ENCODE measurements at places on chromosomes 1 and 21.

- DNase-seq, result no peak
These were observed 51.0 kb upstream of the ERRFI1 start for GRCh38 chr1:8077120-8077573.

- DNase-seq, result no peak
These were observed 132.2 kb upstream of the TNR start for GRCh38 chr1:175875556-175875955.

- DNase-seq, result no peak
These were observed 6.7 kb downstream of the TAS1R3 start for GRCh38 chr1:1337793-1338147.

GRCh38 chr1:214997685-214998084 lies 84.9 kb upstream of the KCNK2 start:
- no peak for DNase-seq

DNA sequence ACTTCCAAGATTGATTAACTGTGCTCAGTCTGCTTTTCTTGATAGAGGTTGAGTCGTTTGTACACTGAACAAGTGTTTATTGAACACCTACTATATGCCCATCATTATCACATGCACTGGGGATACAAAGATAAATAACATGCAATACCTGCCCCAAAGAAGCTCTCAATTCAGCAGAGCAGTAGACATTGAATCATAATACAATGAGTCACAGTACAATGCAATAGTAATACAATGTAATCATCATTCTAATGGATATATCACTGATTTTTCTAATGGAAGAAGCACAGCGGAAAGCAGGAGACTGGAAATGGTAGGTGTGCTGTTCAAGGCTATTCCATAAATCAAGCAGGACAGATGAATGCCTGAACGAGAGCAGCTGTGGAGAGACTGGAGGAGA lies 3.7 kb upstream of the SEC16B start:
- no peak for DNase-seq

GRCh38 chr1:224182057-224182865 lies 779 bp upstream of the DEGS1 start:
- no peak for DNase-seq

DNA sequence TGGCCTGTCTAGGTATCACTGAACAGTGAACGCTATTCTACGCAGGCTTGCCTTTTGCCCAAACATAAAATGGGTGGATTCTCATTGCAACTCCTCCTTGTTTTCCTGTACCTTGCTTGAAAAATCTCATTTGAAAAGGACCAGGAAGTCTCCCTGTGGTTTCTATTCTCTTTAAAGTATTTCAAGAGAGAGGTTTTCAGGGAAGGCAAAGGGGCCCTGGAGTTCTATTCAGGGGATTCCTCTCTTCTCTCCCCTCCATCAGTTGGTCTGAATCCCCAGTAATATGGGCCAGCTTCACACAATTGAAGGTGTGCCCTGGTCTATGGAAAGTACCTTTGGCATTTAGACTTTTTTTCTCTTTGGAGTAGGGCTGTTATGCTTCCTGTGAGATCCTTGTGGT lies 311.3 kb downstream of the RGS7 start:
- DNase-seq, result no peak

- no peak for DNase-seq
These were observed 53.0 kb downstream of the HLCS start for GRCh38 chr21:36913247-36914169.

GRCh38 chr1:89939693-89940438 lies 55.0 kb upstream of the ZNF326 start:
- DNase-seq, result no peak

DNA sequence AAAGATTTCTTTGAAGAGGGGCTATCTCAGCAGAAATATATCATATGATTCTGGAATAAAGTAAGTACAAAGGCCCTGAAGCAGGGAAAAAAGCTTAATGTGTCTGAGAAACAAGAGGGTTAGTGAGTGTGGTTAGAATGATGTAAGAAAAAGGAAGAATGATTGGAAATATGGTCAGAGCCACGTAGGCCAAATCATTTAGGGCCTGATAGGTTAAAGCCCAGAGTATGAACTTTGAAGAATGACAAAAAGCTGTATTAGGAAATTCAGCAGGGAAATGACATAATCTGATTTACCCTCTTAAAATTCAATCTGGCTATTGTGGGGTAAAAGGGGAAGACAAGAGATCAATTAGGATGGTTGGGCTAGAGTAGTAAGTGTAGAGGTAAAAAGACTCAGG lies 69.0 kb upstream of the MUTYH start:
- DNase-seq, result no peak

DNA sequence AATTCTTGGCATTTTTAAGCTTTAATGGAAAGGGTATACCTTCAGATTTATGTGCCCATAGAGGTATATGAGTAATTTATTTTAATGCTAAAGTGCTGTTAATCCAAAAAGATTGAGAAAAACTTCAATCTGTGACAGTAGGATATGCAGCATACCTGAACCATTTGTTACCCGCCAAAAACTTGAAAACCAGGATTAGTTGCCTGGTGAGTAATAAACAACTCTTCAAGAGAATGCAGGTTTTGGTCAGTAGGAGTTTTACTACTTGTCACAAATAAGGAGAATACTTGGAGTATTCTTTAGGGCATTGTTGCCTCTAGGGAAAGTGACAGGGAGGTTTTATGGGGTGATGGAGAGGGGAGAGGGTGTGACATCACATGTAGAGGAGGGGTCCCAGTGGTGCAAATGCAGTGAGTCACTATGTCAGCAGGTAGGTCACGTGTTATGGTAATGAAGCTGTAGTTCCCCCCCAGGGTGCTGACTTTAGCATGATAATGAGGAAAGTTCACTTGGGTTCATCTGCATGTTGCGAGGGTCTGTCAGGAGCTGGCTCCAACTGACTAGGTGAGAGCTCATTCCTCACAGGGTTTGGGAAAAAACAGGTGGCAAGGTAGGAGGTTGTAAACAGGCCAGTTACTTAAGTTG lies 23.1 kb downstream of the USP25 start:
- no peak for DNase-seq

DNA sequence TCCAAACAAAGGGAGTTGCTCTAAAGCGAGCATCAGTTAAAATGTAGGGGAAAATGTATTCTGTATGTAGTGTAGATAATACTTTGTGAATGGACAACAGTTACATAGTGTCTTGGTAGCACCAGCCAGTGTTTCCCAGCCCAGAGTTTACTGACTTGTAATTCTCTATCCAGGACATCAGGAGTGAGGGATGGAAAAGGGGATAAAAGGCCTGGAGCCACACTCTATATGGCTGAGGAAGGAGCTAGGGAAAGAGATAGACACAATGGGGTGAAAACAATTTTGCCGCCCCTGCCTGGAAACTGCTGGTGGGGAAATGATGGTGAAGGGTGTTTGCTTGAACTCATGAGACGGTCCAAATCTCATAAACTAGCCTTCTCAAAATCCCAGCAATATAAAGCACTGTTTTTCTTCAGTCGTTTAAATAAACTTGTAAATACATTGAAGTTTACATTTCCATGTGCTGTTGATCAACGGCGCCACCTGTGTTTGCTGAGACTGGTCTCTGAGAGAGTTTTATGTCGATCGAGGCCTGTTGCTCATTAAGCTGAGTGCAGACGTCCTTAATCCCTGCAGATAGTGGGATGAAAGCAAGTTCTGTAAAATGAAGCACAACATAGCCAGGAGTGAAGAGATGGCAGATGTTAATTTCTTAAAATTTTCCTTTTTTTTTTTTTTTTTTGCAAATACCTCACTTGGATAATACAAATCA lies 27.9 kb upstream of the AGO1 start:
- DNase-seq, result no peak

DNA sequence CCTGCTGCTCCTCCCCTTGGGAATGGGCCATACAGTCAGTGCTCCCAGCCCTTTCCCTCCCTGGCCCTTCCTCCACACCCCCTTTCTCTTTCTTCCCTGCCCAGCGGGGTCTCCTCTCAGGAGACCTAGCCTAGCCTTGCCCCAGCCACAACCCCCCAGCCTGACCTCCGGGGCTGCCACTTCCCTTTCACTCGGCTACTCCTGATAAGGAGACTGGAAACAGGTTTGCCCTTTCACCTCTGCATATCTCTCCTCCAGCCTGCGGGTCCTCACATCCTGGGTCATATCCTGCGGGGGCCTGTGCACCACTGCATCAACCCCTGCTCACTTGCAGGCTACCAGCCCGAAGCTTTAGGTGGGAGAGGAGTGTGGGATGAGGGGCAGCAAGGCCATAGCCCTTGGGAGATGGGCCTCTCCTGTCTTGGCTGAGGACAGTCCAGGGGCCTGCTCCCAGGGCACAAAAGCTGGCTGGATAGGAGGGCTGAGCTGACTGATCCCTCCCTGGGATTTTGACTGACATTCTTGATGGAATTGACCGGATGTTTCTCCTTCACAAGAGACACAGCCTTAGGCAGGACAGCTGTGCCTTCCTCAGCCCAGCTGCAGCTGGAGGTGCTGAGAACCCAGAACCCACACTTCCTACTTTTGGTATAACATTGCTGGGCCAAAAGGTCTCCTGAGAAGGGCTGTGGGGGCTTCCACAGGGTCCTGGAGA lies 19.2 kb upstream of the ALX3 start:
- DNase-seq, result no peak
